Stimulated activated CD8-positive, alpha-beta memory T cell treated with anti-CD3 and anti-CD28 coated beads, Interleukin-15, amount 100 ng/mL, for 48 hours (primary cell): ENCODE measurements at places on chromosomes 3 and 15.

DNA sequence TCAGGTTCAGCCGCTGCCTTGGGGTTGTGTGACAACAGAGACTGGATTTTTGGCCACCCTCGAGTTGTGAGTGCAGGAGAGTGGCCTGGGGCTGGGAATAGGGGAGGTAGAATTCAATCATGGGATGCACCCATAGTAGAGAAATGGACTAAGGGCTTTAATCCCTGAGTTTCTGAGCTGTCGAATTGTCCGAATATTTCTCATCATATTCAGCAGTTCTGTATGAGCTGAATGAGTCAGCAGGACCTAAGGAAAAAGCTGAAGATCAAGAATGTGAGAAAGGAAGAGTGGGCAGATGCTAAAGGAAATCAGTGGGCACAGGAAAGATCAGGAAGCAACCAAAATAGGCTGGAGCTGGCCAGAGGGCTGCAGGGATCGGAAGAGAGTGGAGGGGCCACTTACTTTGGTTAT lies 44.4 kb upstream of the SACM1L start:
- DNase-seq: no peak

- no peak for DNase-seq
These were observed 35.8 kb upstream of the CHST2 start for GRCh38 chr3:143083781-143084180.

GRCh38 chr3:150736903-150737832 lies 25.8 kb downstream of the SIAH2 start:
- DNase-seq: no peak

DNA sequence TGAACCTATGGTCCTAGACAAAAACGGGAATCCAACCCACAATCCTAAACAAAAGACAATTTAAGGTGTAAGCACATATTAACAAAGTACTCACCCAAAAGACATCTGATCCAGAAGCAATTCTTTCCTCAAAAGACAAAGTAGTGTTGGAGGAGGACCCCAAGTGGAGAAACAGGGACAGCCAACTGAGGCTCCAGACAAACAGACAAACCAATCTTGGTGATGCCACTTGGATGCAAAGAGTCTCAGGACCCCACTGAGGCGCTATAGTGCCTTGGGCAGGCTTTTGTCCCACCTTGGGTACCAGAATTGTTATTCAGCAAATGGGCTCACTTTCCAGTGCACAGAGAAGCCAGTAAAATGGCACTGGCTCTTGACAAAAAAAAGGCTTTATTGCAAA lies 613.8 kb downstream of the DIPK2A start:
- DNase-seq: no peak

GRCh38 chr3:165696496-165696895 lies 140.7 kb downstream of the BCHE start:
- no peak for DNase-seq

- no peak for DNase-seq
These were observed 288.6 kb downstream of the UACA start for GRCh38 chr15:70474471-70475406.

DNA sequence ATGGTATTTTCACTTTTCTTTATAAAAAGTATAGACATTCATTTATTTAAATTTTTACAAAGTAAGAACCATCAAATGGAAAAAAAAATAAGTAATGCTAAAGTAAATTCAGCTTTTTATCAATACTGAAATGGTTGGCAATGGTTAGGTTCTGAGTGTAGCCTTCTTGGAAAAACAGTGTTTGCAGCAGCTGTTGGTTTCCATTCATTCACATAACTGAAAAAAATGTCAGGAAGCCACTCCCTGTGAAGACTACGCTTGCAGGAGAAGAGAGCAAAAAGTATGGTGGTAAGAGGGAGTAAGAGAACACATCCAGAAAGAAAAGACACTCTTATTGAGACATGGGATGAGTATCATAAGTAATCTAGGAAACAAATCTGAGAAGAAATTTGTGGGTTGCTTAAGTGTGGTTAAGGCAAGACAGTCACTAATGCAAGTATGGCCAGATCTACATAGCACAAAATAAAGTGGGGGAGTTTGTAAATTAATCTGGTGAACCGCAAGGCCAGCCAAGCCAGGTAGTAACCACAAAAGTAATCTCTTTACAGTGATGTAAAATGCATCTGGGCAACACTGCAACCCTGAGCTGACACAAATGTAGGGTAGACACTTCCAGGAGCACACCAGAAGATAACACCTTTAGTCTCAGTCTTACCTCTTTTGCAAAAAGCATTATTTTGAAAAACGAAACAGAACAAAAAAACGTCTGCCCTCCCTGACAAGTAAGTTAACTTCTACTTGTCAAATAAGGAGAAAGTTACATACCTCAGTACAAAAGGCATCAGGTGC lies 133.7 kb downstream of the IGSF11 start:
- DNase-seq: no peak

DNA sequence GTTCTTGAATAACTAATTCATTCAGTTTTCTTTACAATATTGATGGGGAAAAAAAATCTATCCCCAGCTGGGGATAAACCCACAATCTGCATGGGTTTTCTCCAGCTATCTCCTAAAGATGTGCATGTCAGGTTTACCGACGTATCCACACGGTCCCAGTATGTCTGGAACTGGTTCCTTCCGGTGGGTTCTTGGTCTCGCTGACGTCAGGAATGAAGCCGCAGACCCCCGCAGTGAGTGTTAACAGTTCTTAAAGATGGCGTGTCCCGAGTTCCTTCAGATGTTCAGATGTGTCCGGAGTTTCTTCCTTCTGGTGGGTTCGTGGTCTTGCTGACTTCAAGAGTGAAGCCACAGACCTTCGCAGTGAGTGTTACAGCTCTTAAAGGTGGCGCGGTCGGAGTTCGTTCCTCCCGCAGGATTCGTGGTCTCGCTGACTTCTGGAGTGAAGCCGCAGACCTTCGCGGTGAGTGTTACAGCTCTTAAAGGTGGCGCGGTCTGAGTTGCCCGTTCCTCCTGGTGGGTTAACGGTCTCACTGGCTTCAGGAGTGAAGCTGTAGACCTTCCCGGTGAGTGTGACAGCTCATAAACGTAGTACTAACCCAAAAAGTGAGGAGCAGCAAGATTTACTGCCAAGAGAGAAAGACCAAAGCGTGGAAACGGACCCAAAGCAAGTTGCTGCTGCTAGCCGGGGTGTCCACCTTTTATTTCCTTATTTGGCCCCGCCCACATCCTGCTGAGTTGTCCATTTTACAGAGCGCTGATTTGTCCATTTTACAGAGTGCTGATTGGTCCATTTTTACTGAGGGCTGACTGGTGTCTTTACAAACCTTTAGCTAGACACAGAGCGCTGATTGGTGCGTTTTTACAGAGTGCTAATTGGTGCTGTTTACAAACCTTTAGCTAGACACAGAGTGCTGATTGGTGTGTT lies 195.1 kb upstream of the NR2F2 start:
- no peak for DNase-seq

GRCh38 chr3:175187586-175187985 lies 328.5 kb downstream of the NAALADL2 start:
- no peak for DNase-seq

- DNase-seq: no peak
These were observed 34.9 kb upstream of the ARL8B start for GRCh38 chr3:5087209-5087608.

GRCh38 chr3:42077785-42078184 lies 13.4 kb upstream of the TRAK1 start:
- no peak for DNase-seq

DNA sequence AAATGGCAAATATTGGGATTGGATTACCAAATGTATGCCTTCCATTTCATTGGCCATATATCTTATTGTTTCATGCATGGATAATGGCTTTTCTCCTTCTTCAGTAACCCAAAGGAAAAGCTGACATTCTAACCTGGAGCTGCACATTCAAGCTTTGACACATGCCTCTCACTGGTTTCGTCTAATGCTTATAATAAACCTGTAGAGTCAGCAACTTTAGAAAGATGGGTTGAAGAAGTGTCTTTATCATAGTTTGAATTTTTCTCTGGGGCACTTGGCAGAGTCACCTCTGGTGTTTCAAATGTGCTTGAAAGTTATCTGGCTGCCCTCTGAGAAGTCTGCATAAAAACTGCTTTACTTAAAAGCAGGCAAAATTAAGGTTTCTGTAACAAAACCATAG lies 55.4 kb upstream of the GOLGA8A start:
- no peak for DNase-seq

GRCh38 chr3:75781079-75781745 lies 4.1 kb downstream of the ZNF717 start:
- DNase-seq: no peak

- DNase-seq: no peak
These were observed 81.0 kb upstream of the TNIK start for GRCh38 chr3:171541181-171541580.

- DNase-seq: no peak
These were observed 884 bp upstream of the GLYCTK start for GRCh38 chr3:52286777-52287110.

- DNase-seq: no peak
These were observed 27.9 kb upstream of the SLC6A1 start for GRCh38 chr3:10964537-10965167.

GRCh38 chr15:43268111-43269105 lies 1.7 kb upstream of the TGM5 start:
- DNase-seq: no peak

- no peak for DNase-seq
These were observed 105.1 kb downstream of the SNRPN start for GRCh38 chr15:25059698-25060471.

DNA sequence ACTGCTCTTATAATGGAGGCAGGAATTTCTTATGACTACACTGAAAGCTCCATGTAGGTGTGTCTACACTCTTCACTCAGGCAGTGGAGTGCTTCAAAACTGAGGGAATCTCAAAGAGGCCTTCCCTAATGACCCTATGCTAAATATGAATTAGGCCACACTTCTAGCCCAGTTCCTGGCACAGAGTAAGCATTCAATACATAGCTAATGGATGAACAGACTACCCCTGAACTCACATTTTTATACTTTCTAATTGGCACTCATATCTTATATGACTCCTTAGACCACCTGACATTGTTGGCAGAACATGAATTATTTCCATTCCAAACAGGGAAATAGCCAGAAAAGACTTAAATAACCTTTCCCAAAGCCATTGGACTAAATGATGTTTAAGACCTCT lies 3.4 kb downstream of the RARRES1 start:
- DNase-seq: no peak

GRCh38 chr3:30199096-30199759 lies 407.2 kb upstream of the TGFBR2 start:
- DNase-seq: peak; percentile 13

DNA sequence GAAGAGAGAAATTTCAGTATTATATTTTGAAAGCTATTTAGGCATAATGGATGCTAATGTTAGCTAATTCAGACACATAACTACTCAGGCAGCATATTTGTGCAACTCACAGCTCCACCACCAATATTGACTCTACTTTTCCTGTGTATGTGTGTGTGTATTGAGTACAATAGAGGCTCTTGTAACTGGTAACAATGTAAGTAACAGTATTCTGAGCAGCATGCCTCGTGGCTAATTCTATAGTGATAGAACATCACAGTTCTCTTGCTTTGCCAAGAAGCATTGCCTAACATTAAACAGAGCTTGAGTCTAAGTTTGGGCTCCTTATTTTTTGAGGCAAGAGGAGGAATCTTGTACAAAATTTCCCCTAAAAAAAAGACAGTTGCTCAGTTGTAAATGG lies 98.6 kb upstream of the ARHGEF26 start:
- no peak for DNase-seq

- no peak for DNase-seq
These were observed 17.3 kb upstream of the SRGAP3 start for GRCh38 chr3:9266716-9267115.

DNA sequence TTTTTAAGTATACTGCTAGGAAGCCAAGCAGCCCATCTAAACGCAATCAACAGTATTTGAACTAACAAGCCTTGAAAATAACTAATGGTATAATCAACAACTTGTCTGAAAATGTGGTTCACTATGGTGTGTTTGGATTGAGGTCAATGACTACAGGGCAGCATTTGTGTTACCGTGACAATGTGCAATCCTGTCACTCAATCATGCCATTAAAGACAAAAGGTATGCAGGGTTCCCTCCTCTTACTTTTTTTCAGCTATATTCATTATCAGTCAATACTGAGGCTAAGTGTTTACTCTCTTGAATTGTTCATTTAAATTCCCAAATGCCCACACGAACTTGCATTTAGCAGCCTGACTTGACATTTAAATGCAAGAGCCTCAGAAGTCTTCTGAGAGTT lies 1099.3 kb upstream of the EPHA6 start:
- no peak for DNase-seq

DNA sequence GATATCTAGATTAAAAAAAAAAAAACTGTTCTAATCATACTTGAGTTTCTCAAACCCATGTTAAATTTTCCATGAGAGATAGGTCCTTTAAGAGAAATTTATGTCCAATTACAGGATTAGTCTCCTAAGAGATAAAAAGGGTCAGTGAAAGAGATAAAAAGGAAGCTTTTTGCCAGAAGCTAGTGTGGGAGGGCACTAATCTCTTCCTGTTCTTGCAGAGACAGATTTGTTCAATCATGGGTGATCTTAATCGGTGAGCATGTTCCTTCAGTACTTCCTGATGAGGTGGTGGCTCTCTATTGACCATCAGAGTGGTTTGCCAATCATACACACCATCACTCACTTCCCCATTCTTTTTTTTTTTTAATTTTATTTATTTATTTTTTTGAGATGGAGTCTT lies 16.9 kb upstream of the LPP start:
- DNase-seq: no peak

DNA sequence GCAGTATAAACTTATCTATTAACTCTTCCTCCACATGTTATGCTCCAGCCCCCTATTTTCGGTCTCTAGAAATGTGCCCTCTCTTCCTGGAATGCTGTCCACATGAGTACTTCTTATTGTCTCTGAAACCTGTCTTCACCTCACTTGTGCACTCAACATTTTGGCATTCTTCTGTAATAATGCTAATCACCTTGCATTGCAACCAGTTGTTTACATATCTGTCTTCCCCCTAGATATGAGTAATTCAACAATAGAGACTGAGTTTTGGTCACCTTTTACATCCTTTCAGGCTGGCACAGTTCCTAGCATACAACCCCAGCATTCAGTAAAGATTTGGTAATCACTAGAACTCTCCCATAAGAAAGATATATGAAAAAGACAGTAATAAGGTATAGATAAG lies 17.2 kb downstream of the CCDC80 start:
- DNase-seq: no peak

GRCh38 chr3:23324745-23325144 lies 121.6 kb downstream of the UBE2E2 start:
- DNase-seq: no peak

DNA sequence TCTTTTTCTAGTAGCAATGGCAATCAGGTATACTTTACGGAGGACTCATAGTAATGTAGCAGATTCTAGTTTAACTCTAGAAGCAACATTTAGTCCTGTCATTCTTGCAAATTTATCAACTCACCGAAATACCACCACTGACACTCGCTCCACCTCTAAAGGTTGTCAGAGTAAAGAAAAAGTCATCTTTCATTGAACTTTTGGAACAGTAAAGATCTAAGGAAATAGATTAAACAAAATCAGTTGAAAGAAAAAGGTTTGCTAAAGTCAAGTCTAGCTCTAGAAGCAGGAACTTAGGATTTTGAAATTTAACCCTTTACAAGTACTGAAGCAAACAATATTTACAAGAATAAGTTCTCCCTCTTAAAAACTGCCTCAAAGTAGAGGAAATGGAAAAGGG lies 8.7 kb downstream of the ATP8B4 start:
- DNase-seq: no peak

GRCh38 chr3:108222853-108223565 lies 785 bp upstream of the IFT57 start:
- no peak for DNase-seq
